ENCODE measurements at places on chromosomes 12 and 14.

- DNase-seq: no peak
These were observed 532.8 kb downstream of the FUT8 start for GRCh38 chr14:65945327-65945726.

DNA sequence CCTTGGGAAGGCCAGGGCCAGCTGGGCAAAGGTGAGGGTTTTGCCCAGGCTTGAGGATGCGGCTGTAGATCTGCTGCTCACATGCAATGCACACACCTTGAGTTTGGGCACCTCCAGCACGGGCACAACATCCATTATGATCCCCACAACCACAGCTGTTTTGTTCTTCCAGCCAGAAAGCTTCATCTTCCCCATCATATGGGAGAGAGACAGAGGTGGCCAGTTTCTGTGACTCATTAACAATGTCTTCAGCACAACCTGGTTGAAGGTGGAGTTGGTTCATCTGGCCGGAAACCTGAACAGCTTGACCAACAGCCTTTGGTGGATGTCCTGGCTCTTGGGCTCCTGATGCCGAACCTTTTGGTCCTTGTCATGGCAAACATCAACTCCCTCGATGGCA is 163.7 kb upstream of the CCND2 start:
- no peak for DNase-seq

DNA sequence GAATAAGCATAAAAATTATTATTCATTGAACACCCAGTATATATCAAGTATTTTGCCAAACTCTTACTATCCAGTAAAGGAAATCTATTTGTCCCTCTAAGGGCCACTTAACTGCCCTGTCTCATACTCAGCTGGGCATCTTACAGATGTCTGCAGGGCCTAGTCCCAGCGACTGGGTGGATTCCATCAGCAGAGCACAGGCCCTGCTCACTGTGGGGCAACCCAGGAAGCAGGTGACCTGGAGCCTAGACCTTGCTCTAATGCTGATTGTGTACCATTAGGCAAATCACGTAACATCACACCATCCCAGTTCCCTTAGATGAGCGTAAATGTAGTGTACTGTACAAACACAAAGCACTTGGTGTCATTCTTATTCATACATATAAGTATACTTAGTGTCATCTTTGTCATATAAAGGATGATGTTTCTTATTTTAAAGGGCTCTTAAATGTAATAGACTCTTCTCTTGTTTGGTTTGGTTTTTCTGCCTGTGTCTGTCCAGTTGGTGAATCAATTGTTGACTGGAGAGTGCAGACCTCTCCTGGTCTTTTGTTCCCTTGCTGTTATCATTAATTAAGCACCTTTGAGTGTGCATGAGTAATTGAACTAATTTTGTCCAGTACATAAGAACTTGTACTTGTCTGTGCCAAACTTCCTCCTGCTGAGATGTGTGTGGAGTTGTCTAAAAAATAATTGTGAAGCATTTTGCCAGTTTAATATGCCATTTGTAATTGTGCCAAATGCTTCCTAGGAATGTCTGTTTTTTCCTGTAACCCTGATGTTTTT is 49.3 kb downstream of the RAB35 start:
- no peak for DNase-seq

DNA sequence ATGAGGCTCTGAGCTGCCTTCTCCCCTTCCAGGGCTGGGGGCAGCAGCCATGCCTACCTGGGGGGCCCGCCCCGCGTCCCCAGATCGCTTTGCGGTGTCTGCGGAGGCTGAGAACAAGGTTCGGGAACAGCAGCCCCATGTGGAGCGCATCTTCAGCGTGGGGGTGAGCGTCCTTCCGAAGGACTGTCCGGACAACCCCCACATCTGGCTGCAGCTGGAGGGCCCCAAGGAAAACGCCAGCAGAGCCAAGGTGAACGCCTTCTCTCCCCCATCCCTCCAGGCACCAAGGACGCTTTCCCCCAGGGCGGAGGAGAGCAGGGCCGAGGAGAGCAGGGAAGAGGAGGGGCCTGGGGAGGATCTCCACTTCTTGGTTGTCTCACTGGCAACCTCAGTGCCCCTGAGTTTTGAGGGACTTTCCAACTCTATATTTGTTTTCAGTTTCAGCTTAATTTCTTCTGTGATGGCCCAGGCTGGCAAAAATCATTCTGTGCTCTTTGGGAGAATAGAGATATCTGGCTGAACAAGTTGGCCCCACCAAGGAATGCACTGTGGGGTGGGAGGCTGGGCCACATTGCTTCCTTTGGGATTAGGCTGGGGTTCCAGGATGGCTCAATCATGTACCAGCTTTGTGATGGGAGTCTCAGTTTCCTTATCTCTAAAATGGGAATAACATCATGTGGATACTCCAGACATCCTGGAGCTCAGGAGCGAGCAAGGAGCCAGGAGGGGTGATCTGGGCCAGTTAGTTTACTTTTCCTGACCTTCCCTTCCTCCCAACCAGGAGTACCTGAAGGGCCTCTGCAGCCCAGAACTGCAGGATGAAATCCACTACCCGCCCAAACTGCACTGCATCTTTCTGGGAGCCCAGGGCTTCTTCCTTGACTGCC is 1.2 kb downstream of the KHNYN start:
- DNase-seq: peak; percentile 71

GRCh38 chr14:61524936-61525292 is 170.4 kb upstream of the HIF1A start:
- no peak for DNase-seq

All from CD4-positive, alpha-beta T cell treated with Interleukin-10 for 1 hour (primary cell).